ENCODE measurements at places on chromosomes 6 and 20.

DNA sequence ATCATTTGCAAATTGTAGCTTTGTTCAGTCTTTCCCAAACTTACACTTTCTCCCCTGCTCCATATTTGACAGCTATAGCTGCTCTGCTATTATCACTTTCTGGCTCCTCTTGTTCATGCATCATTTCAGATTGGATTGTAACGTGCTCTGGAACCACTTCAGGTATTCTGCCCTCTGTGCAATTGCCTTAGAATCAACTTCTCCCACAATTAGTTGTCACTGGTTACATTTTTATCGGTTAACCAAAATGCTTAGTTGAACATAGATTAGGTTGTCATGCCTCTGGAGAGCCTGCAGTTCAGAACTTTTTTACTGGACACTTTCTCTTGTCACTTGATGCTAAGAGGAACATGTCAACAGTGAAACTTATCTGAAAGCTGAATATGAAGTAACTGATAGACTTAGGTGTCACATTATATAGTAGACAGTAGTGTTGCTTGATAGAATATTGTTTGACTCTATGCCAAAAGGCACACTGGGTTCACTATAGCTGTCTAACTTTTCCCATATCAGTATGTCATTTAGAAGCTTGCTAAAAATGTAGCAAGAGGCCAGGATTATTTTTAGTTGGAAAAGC is 127.7 kb upstream of the PTPRK start:
- DNase-seq: no peak

DNA sequence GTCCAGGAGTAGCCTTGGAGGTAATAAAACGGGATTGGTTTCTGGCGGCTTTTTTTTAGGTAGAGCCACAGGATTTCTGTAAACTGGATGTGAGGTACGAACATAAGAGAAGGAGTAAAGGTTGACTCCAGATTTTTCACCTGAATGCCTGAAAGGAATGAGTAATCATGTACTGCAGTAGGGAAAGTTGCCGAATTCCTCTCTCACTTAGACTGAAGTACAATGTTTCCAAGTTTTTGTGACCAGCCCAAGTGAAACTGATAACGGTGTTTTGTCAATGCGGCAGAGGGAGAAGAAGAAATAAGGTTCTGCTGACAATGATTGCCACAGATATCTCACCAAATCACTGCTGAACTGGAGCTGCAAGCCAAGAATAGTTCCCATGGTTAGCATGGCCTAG is 75.0 kb downstream of the VTA1 start:
- DNase-seq: no peak

DNA sequence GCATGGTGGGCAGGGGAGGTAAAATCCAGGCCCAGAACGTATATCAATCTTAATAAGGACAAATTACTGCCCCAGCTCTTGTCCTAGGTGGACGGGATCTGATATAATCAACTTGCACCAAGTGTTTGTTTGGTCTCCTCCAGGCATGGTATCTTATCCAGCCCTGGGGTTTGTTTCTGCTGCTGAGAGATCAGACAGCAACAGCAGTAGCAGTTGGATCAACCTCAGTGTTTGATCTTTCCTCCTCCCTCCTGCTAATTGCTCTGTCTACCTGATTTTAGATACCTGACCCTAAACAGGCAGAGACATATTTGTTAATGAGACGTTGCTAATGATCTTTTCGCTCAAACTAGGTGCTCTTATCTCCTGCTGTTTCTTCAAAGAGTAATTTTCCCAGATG is 100.4 kb upstream of the BACH2 start:
- no peak for DNase-seq

DNA sequence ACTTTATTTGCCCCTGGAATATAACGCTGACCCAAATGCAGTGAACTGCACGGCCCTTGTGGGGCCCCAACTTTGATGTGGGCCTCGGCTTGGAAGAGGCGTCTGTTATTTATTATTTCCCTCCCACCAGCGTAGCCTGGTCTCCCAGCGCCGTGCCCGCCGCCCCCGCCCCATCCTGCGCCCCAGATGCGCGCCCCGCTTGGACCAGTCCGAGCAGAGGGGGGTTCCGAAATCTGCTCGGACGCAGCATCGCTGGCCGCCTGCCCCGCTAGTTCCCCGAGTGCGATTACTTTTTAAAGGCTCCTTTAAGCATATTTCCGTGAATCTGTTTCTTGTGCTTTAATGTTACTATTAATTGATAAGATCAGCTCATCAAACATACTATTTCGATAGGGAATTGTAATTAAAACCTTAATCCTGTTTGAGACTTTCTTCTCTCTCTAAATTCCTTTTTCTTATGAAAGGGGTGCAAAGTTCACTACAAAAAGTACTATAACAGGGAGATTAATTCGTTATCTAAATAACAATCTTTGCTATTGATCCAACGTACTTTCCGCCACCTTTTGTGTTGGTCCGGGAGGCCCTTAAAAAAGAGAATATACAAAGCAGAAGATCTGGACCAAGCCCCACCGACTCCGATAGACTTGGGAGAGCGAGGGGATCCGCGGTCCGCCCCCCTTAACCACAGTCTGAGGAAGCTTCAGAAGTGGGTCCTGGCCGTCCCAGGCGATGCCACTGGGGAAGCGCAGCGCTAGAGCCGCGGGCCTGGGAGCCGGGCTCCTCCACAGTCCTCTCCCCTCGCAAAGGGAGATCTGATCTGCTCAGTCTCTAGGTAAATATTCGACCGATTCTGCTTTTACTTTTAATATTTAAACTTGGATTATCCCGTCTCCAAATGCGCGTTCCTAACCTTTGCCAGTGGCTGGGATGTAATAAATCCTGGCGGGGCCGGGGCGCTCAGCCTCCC is 10.2 kb downstream of the POU3F2 start:
- DNase-seq: no peak

- DNase-seq: no peak
Measured at GRCh38 chr6:165031502-165031901, 277.9 kb downstream of the C6orf118 start.

GRCh38 chr20:45465491-45466266 is 3.9 kb upstream of the WFDC2 start:
- no peak for DNase-seq
